Natural killer cell (primary cell): ENCODE measurements at places on chromosomes 16 and 17. TPM values are rescaled to one million over a fixed set of nuclear protein-coding genes. Genes with fewer than 3 reads are reported as not detected.

DNA sequence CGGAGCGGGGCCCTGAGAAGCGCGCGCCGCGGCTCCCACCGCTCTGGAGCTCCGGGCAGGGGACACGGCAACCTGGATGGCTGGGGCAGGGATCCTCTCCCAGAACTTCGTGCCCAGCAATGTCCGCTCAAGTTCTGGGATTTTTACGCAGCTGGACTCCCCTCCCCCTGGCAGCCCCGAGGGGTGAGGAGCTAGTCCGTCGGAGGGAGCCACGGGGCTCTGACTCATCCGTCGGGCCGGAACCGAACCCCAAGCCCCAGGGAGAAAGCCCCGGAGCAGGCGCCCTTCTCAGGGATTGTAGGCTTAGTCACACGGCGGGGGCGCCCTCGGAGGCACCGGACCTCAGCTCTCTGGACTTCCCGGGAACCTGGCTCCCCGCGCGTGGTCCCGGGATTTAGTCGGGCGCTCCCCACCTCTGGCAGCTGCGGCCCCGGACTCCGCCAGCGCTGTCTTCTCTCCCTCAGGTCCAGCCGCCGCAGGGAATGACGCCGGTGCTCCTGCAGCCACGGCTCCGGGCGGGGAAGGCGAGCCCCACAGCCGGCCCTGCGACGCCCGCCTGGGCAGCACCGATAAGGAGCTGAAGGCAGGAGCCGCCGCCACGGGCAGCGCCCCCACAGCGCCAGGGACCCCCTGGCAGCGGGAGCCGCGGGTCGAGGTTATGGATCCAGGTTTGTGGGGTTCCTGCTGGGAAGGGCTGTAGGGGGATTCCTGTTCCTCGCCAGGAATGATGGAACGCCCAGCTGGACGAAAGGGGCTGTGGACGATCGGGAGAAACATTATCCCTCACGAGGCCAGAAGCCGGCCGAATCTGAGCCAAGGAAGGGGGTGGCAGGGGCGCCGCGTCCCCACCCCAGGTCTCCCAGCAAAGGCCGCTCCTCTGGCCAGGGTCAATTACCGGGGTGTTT lies 830 bp downstream of the SPHK1 start:
- peak; percentile 64 for DNase-seq

The ENPP7 gene
- total RNA-seq, result not detected

The CCL16 gene
- not detected for total RNA-seq

The DBF4B gene
- total RNA-seq, result 3.0 TPM

- no peak for DNase-seq
Observed at GRCh38 chr17:78411241-78411857, 32.9 kb downstream of the PGS1 start.

- DNase-seq, result no peak
Observed at GRCh38 chr17:44529864-44530263, 26.7 kb upstream of the GPATCH8 start.

DNA sequence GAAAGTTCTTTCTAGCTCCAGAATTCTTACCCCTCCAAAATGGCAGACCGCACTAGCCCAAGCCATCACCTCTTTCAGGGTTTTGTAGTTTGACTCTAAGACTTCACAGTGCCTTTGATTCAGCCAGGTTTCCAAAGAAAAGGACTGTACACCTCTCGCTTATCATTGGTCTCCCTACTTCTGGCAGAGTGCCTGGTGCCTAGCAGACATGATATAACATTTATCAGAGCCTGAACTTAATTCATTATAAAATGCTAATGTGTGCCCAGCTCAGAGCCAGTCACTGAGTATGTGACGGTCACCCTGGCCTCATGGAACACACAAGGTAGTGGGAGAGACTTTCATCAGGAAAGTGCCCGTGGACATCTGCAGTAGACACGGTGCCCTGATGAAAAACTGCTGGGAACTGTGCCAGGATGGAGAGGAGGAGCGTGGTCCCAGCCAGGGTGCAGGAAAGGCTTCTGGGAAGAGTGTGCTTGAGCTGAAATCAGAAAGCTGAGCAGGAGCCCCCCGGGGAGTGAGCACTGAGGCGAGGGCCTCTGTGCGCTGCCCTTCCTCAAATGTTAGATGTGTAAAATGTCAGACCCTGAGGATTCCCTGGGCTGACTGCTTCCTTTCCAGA lies 34.3 kb upstream of the LGALS9 start:
- DNase-seq, result no peak

GRCh38 chr17:35056013-35056412 lies 7.5 kb downstream of the RFFL start:
- no peak for DNase-seq

DNA sequence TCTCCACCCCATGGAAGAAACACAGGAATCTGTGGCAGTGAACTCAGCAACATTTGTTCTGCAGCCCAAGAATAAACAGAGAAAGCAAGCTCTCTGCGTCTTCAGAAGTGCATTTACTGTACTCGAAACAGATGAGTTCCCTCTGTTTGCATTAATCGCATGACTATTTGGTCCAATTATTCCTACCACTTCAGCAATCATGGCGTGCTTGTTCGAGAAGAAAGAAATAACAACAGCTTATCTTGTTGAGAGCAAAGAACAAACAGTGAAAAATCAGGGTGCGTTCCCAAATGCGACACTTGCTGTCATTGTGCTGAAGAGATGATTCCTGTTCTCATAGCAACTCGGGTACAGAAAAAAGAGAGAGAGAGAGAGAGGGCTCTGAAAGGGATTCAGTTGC lies 445.3 kb upstream of the MAF start:
- DNase-seq, result no peak

The SLFN13 gene
- total RNA-seq, result 182 TPM

DNA sequence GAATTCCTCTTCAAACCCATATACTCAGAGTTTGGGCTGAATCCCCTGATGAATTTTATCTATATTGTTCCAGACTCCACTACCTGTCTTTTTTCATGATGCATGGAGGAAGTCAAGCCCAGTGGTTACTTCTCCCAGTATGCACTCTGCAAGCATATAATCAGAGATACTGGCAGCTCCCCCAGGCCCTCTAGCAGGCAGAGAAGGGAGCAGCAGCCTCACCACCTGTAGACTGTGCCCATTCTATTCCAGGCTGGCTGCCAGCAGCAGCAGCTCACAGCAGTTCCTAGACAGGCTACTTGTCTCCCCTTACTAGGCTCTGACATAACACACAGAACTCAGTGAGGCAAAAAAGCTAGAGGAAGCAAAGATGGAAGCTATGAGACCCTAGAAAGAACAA lies 3.4 kb downstream of the MKS1 start:
- DNase-seq, result no peak

DNA sequence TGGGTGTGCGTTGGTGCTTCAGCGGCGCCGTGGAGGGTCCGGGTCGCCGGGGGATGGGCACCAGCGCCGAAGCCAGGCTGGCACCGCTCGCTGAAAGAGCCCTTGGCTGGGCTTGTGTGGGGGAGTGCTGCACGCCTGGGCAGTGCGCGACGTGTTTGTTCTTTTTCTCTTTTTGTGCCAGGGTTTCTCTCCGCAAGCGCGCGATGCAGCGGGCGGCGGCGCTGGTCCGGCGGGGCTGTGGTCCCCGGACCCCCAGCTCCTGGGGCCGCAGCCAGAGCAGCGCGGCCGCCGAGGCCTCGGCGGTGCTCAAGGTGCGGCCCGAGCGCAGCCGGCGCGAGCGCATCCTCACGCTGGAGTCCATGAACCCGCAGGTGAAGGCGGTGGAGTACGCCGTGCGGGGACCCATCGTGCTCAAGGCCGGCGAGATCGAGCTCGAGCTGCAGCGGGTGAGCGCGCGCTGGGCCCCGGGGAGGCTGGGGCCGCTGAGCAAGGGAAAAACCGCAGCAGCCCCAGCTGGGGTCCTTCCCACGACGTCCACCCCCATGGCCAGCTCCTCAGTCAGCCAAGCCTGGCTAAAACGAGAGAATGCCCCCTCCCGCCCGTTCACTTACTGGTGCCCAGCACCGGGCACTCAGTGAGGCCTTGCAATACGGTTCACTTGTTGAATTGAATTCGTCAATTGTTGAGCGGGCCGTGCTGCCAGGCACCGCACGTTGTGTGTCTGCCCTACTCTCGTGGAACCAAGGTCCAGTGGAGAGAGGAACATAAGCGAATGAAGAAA lies 541 bp downstream of the GPT2 start:
- DNase-seq, result peak; percentile 41

GRCh38 chr16:12758670-12759558 lies 44.8 kb downstream of the CPPED1 start:
- no peak for DNase-seq

GRCh38 chr17:45971698-45972141 lies 27.3 kb upstream of the STH start:
- DNase-seq, result no peak

The ALOX12 gene
- total RNA-seq, result 2.4 TPM
